MM.1S (cell line): ENCODE measurements at places on chromosomes 3 and 15.

DNA sequence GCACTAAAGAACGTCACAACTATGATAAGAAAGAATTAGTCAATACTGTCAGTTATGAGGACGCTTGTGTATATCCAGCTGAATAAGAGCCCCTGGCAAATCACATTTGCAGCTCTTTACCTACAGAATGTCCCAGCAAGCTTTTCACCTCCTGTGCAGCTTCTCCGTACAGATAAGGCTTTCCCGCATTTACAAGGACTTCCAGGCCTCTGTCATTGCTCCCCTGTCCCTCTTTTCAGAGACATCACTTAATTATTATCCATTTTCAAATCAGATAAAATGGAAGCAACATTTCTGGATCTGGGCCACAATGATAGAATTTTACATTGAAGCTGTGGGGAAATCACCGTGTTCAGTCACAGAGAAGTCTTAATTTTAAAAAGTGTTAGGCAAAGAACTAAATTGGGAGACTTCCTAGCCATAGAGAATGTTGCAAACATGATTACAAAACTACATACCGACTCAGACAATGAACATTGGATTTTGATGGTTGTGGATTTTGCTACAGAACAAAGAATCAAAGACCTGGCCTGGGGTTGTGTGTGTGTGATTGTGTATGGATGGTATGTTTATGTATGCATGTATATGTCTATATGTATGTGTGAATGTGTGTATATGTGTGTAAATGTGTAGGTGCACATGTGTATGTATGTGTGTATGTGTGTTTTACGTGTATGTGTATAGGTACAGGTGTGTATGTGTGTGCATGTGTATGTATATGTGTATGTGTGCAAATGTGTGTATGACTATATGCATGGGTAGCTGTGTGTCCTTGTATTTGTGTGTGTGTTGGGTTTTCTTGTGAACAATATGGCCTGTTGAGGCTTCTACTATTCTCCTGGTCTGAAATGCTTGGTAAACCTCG, 41.5 kb downstream of the MGLL start:
- no peak for DNase-seq

GRCh38 chr3:124282751-124283651, 291.1 kb upstream of the ROPN1 start:
- DNase-seq, result no peak

- DNase-seq, result no peak
These were observed 114.3 kb downstream of the STAC start for GRCh38 chr3:36494461-36495109.

DNA sequence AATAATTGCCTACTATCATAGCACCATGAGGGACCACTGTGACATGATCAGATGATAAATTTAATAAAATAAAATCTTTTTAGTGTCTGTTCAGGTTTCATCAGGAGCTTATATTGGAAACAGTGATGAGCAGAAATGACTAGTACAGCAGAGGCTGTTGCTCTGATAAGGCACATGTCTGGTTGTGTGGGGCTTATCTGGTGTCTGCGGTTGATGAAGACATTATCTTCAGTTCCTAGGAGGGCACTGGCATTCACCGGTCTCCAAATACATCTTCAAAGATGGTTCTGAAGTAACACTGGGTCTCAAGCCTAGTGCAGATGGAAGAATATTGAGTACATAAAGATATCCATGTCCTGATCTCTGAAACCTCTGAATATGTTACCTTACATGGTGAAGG, 125.3 kb downstream of the SUCNR1 start:
- DNase-seq, result no peak

- DNase-seq, result no peak
These were observed 2.3 kb downstream of the LRRC28 start for GRCh38 chr15:99253381-99254090.

DNA sequence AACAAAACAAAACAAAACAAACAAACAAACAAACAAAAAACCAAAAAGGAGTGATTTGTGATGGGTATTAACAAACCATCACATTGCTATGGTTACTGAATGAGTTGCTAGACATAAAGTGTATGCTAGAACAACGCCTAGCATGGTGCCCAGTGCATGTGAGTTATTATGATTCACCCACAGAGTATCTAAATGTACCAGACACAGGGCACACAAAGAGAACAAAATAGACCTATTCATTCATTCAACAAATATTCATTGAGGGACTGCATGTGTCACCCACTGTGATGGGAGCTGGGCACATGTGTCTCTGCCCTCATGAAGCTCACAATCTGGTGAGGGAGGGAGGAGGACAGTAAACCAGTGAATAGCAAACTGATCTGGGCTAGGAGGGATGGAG, 11.6 kb upstream of the ACAN start:
- DNase-seq, result no peak

- no peak for DNase-seq
These were observed 727.1 kb downstream of the ROBO1 start for GRCh38 chr3:79040701-79041100.
